AG04449 (cell line): ENCODE measurements at places on chromosomes 11 and 22.

DNA sequence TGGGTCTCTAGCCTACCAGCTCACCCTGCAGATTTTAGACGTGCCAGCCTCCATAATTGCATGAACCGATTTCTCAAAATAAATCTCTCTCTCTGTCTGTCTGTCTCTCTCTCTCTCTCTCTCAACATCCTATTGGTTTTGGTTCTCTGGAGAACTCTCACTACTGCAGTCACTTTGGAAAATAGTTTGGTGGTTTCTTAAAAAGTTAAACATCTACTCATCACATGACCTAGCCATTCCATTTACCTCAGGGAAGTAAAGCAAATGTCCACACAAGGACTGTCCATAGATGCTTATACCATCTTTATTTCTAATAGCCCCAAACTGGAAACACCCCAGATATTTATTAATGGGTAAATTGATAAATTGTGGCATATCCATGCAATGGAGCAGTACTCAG is 119.5 kb downstream of the SNX19 start:
- DNase-seq, result no peak

DNA sequence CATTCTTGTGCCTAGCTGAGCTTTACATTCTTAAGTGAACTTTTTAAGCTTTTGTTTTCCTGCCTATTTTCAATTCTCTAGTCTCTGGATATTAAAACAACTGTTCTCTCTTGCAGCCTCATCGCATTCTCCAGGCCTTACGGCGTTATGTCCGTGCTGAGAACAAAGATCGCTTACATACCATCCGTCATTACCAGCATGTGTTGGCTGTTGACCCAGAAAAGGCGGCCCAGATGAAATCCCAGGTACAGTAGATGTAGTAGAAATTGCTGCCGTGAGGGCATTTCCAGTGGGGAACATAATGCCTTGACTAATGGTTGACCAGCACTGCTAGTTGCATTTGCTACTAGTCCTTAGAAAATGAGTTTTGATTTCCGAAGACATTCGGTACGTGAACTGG is 29.7 kb upstream of the ST14 start:
- DNase-seq, result no peak

DNA sequence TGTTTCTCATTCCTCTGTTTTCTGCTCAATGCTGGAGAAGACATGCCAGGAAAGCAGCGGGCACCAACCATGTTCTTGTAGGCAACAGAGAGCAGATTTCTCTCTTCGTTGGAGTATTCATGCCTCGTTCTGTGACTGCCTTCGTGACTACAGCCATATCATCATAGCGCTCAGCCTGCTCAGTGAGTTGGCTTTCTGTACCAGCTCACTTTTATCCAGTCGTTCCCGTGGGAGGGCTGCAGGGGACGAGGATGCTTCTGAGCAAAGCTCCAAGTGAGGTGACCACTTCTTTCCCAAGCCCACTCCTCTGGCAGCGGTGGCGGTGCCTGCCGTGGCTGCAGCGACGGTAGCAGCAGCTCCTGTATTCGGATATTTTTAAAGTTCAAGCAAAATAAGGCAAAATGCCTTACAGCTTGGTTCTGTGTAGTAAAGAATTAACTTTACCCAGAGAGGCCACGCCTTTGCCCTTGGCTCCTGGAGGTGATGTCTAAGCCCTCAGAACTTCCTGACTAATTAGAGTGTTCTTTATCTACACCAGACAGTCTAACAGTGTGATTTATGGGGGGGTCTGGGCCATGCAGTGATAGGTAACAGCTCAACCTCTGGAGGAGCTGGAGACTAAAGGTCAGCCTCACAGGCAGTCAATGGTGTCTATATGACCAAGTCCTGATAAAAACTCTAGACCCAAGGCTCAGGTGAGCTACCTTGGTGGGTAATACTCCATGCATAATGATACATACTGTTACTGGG is 35.3 kb downstream of the LDHAL6A start:
- DNase-seq, result no peak

GRCh38 chr11:117375960-117376359 is 48.3 kb downstream of the CEP164 start:
- DNase-seq, result no peak

- DNase-seq, result no peak
Measured at GRCh38 chr11:105181100-105181499, 41.5 kb upstream of the CARD18 start.

DNA sequence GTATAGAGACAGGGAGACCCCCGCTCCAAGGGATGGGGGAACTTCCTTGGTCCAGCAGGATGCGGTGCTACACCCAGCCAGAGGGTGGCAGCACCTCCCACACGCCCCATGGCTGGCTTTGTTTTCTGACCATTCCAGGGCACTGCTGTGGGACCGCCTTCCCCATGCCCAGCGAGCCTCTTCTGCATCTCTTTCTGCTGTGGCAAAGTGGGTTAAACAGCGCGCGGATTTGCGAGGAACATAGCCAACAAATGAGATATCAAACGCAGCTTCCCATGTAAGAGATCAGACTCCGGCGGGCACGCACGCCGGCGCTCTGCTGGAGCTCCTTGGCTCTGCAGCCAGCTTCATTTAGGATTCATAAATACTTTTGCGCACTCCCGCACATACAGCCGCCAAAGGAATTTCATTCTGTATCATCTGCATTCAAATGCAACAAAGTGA is 485.8 kb upstream of the CADM1 start:
- DNase-seq, result no peak

DNA sequence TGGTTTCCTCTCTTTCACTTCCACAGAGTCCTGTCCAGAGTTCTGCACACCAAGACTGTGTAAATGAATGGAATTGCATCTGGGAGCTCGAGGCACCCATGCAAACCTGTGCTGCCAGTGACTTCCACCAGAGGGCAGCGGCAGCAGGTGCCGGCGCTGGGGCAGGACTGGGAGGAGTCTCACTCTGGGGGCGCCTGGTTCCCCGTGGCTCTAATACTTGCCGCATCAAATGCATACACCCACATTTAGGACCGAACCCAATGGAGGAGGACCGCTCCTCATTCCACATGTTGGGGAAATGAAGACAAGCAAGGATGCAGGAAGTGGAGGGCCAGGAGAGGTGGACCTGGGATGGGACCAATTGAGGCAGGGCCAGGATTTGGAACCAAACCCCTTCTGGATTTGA is 1.1 kb upstream of the CD6 start:
- DNase-seq, result no peak

DNA sequence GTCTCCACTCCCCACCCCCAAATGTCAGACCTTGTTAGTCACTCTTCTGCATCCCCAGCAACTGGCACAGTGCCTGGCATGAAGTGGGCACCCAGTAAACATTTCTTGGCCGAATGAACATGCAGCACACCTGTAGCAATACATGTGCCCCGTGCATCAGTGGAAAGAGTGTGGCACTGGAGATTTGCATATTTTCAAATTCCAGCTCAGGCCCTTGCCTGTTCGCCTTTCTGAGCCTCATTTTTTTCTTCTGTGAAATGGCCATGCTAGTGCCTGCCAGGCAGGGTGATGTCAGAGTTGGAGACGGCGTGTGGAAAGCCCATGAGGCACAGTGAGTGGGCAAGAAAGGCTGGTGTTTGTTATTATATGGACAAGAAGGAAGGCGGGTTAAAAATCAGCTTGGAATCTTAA is 38.7 kb downstream of the CD82 start:
- DNase-seq, result no peak

DNA sequence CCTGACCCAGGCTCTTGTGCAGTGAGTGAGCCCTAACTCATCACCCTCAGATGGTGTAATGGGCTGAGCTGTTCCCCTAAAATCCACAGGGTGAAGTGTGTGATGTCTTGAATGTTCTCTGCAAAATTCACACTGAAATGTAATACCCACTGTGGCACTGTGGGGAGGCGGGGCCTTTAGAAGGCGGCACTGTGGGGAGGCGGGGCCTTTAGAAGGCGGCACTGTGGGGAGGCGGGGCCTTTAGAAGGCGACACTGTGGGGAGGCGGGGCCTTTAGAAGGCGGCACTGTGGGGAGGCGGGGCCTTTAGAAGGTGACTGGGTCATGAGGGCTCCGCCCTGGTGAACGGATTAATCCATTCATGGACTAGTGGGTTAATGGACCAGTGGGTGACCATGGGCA is 33.0 kb downstream of the CHID1 start:
- no peak for DNase-seq

- no peak for DNase-seq
Measured at GRCh38 chr11:69310934-69311766, 17.2 kb downstream of the MYEOV start.

DNA sequence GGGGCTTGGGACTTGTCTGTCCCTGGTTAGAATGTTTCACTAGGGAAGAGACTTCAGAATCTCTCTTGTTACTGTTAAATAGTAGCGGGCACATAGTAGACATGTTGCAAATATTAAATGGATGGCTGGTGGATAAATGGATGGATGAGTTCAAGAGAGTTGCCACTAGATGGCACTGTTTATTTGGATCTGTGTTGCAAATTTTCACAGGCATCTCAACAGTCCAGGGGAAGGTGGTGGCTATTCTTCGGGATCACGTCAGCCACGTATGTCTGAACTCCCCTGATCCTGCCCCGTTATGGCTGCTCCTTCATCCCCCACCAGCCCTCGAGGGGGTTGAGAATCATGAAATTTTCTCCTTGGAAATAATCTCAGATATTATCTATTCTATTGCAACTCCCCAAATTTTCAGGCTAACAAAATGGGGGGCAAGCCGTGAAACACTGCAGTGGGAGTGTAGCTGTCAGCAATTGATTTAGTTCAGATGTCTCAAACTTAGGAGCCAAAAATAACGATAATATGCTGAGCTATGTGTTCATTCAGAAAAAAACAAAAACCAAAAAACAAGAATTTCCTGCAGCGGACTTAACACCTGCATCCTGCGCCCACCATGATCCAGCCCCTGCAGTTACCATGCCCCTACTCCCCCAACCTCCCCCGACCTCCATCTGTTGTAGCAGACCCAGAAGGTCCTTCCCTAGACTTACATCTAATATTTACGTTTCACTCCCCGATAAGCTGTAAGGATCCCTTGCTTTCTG is 29.1 kb upstream of the BIRC3 start:
- DNase-seq, result no peak

GRCh38 chr11:68816251-68816776 is 25.4 kb downstream of the CPT1A start:
- DNase-seq, result no peak

- no peak for DNase-seq
Measured at GRCh38 chr11:75558939-75559843, 2.9 kb upstream of the SERPINH1 start.

DNA sequence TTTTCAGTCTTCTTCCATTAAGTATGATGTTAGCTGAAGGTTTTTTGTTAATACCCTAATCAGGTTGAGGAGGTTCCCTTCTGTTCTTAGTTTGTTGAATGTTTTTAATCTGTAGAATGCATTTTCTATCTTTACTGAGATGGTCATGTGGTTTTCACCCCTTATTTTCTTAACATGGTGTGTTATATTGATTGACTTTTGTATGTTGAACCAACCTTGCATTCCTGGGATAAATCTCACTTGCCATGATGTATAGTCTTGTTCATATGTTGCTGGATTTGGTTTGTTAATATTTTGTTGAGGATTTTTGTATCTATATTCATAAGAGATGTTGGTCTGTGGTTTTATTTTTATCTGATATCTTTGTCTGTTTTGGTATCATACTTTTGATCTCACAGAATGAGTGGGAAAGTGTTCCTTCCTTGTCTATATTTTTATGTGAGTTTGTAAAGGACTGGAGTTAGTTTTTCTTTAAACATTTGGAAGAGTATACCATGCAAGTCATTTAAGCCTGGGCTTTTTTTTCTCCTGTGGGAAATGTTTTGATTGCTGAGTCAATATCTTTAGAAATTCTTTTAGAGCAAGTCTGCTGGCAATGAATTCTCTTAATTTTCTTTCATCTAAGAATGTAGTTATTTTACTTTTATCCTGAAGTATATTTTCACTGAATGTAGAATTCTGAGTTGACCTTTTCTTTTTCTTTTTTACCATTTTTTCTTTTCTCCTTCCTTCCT is 5.5 kb upstream of the P4HA3 start:
- peak; percentile 23 for DNase-seq

- no peak for DNase-seq
Measured at GRCh38 chr11:117722082-117722481, 74.9 kb downstream of the DSCAML1 start.

DNA sequence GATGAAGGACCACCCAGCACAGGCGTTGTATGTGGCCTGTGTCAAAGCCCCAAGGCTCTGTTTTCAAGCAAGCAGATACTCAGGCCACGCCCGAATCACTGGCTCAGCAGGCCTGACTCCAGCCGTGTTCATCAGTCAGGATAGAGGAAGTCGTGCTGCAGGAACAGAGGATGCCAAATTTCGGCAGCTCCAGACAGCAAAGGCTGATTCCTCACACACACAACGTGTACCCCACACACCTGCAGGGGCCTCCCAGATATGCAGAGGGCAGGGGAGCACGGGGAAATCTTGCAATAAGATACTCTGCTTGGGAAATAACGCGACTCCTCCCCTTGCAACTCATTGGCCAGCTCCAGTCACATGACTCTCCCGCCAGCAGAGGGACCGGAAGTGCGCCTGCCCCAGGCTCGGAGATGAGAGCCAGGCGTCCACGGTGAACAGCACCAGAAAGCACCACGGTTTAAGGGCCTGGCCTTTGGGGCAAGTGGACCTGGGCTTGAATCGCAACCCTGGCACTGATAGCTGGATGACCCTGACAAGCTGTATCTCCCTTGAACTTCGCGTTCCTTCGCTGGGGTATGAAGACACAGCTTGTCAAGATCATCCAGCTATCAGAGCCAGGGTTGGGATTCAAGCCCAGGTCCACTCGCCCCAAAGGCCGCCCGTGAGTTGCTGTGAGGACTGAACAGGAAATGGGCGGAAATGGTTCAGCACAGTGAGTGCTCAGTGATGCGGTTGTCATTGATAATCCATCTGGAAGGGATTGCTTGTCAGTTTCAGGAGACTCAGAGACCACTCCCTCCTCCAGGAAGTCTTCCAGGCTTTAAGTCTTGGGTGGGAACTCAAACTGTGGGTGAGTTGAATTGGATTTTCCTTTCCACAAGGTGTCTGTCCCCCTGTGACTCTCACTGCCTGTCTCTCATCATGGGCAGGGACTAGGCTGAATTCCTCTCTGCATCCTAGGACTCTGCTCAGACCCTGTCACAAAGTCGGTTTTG is 88.5 kb downstream of the MYEOV start:
- no peak for DNase-seq

- DNase-seq, result no peak
Measured at GRCh38 chr11:12762696-12763324, 88.6 kb downstream of the TEAD1 start.

DNA sequence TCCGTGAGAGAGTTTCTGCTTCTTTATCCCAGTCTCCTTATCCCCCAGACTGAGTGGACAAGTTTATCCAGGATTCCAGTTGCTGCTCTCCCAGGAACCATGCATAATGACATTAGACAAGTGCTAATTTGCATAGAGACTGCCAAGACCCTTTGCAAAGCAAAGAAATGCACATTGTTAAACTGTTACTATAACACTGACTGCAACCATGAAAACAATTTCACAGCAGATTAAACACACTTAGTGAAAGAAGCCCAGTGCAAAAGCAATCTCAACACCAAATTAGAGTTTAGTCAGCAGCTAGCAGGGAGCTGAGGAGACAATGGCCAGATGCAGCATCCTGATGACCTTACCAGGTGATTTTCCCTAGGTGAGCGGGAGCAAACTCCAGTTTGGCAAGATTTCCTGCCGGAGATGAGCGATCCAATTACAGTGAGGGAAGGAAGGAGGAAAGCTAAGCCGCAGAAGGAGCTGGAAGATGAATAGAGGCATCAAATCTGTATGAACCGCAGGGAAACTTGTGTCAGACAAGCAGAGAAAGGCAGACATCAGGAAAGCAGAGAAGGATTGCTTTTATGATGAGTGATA is 273.8 kb upstream of the B3GAT1 start:
- DNase-seq, result no peak
